ENCODE measurements at places on chromosomes 2 and 18.

DNA sequence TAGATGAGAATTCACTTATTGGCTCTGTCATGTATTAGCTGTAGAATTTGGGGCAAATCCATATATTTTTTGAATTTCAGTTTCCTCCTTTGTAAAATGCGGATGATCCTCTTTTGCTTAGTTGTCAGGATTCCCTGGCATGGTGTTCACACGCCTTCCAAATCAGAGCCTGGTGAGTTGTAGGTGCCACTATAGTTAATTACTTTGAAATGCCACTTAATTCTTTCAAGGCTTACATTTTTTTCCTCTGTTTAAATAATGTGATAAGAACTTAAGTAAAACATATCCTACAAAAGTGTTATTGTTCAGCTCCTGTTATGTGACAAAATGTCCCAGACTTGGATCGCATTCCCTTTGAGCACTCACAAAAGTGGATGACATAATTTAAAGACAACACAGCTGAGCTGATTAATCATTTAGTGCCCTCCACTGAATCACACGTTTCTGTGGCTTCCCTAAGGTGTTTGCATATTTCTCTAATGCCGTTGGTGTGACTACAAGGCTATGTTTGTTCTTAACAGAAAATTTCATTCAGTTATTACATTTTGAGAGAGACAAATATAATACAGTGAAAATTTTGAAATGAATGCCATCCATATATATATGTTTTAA is 471.2 kb upstream of the CHST9 start:
- DNase-seq: no peak

DNA sequence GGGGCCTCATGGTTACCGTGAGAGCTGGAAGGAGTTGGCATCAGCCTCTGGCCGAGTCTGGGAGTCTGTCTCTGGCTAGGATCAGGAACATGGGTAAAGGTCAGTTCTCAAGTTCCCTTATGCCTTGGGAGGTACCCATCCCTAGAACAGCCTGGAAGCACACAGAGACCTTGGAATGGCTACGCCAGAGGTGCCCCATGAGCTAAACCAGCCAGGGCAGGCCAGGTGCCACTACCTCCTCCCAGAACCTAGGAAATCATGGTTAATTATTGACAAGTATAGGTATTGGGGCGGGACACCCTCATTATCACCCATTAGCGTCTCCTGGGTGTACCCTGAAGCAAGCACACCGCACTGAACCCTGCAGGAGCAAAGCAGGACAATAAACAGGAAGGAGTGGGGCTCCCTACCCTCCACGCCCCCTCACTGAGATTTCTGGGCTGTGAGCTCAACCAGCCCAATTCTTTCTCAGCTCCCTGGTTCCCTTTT is 3.0 kb upstream of the ASPRV1 start:
- DNase-seq: no peak

GRCh38 chr2:182715121-182715891 is 751 bp upstream of the DNAJC10 start:
- no peak for DNase-seq

DNA sequence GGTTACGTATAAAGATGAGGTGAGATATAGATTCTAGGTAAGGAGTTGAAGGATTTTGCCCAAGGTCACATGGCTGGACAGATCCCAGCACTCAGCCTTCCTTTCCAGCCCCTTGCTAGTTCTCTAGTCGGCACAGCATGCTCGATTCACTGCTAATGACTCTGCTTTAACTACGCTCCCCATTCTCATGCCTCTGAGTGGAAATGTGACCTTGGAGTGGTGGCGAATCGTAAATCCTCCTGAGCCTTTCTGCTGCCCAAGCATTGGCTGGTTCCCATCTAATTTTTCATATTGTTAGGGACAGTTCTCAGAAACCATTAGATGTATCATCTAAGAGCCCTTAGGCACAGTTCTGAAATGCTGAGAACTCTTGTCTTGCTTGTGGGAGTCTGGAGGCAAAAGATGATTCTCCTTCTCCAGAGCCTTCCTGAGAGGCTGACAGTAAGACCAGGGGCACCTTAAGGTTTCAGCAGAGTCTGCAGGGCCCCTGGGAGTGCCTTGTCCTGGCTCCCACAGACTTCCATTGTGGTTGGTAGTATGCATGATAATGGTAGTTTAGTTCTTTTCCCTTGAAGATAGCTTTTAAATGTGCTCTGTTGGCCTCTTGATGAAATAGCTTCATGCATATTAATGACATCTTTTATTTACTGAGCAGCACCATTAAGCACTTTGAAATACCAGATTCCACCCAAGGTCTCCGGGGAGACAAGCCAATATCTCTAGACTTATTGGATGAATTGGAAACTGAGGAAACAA is 377.8 kb upstream of the SLC14A2 start:
- DNase-seq: no peak

DNA sequence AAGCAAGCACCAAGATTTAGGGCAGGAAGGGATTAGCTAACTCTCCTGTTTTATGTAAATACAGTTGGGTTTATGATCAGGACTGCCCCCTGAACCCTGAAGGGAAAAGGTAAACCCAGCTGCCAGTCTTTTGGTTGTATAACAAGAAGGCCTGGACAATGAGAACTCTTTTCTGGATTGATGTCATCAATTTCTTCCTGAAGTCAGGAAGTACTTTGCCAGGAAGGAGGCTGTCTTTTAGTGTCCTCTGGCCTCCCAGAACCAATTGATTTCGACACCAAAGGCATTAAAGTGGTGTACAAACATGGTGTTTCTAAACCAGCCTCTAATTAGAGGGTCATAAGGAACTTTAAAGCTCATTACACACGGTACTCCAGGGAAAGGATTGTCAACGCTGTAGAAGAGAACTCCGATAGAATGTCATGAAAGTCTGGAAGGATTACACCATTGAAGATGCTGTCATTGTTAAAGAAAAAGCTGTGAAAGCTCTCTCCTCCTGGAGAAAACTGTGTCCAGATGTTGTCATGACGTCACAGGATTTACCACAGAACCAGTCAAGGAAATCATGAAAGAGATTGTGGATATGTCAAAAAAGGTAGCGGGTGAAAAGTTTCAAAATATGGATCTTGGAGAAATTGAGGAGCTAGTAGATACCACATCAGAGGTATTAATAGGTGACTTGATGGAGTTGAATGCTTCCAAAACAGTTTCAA is 78.8 kb downstream of the ANKRD12 start:
- no peak for DNase-seq

DNA sequence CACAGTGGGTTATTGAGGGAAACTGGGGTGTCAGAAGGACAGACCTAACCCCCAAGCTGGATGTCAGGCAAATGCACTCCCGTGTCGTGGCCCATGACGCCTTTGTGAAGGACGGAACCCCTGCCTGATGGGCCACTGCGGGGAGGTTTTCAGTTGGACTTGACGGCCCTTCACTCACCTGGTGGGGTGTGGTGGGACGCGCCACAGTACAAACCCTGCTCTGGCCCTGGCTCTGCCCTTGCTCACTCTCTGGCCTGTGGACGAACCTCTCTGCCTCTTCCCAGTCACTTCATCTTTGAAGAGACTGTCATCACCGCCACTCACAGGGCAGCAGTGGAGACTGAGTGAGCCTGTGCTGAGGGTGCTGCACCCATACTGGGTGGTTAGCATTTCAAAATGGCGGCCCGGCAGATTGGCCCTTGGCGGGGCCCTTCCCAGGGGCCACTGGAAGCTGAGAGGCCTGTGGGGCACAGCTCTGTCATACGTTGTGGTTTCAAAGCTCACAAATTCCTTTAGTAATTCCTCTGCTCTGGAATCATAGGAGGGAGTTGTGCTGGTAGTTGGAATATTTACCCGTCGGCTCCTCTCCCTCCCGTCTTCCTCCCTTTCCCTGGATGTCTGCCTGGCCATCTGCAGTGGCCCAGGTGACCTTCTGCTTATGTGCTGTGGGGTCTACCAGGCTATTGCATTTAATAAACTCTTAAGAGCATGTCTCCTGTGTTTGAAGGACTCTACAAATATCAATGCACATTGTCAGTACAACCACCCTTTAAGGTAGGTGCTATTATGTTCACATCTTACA is 200.6 kb downstream of the CTIF start:
- DNase-seq: no peak

DNA sequence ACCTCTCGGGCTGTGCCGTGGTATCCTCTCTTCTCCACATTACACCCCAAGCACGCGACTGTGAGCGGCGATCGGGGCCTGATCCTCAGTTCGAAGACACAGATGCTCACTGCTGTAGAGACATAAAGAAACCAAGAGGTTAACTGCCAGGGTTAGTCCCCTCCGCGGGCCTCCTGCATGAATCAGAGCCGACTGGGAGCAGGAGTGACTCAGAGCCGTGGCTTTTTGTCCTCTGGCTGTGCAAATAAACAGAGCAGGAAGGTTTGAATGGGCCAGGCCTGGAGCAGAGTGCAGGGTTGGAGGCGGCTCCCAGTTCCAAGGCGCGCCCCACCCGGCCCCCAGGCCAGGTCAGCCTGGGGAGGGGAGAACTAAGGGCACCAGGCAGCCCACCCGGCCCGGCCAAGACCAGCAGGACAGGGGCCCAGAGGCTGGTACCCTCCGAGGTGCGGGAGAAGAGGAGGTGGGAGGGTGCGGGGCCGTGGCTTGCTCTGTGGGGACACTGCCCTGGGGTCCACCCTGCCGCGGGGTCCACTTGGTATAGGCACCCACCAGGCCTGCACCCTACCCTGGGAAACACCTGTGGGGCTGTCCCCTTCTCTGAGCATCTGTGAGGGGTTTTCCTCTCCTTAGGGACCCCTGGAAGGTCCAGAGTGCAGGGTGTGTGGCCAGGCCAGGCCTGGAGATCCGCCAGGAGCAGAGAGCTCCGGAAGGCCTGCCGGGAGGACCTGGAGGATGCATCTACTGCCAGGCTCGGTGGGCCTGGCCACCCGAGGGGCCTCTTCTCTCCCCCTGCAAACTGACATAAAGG is 16.5 kb downstream of the TWIST2 start:
- DNase-seq: no peak

DNA sequence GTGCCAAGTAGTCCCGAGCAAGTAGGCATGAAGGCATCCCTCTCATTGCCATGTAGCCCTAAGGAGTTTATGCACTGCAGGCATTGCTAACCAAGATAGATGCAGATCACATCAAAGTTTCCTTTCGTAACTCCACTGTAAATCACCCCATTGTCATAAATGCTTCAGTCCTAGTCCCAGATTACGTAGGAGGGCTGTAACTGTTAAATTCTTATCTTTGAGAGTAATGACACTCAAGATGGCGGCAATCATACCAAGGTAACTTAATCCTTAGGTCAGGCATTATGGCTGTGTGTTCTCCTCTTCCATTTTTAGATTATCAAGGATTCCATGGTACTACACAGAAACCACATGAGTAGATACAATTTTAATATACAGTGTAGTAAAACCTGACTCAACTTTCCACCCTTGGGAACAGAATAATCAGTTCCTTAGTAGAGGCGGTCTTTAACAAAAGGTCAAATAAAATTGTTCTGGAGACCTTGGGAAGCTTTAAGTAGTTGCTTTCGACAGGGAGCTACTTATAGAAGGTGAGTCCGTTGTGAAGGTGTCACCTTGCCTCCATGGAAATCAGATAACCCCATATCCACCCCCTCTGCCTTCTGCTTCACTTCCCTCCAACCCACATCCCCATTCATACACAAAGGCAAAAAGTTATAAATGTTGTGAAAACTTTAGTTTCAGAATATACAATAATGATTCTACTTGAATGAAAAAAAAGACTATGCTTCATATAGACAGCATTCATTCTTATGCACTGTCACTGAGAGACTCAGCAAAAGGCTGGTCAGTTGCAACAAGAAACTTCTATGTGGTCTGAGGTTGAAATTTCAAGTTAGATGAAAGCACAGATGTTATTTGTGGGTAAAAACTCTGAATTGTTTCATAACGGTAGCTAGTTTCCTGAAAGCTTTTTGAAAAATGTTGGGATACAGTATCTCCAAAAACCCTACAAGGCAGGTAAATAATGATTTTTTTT is 64.8 kb upstream of the GALNT5 start:
- DNase-seq: no peak

DNA sequence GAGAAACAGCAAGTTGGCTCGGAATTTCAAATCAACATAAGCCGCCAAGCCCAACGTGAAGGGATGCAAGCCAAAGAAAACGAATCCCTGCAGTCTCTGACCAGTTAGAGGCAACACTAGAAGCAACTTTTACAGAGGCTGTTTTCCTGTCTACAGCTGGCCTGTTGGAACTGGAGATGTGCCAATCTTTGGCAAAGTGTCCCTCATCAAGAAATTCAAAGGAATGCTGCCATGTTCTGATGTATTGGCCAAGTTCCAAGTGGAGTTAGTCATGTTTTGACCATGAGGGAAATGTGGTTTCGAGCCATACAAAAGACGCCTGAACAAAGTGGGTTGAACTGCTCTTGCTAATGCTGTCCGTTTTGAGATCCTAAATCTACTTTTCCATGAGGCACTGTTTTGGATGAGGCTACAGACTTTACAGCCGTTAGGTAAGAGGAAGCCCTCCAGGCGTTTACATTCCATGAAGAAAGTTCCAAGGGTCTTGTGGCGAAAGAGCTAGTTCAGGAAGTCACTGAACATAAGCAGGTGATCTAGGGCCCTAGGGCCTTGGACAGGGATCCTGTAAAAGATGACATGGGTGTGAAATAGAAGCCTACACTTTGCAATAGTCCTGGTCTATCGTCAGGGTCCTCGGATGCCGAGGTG is 140.7 kb upstream of the PXDN start:
- no peak for DNase-seq

- no peak for DNase-seq
These were observed 114.4 kb upstream of the CHRNA1 start for GRCh38 chr2:174878537-174879147.

- no peak for DNase-seq
These were observed 10.9 kb downstream of the RNF125 start for GRCh38 chr18:32029558-32029957.

DNA sequence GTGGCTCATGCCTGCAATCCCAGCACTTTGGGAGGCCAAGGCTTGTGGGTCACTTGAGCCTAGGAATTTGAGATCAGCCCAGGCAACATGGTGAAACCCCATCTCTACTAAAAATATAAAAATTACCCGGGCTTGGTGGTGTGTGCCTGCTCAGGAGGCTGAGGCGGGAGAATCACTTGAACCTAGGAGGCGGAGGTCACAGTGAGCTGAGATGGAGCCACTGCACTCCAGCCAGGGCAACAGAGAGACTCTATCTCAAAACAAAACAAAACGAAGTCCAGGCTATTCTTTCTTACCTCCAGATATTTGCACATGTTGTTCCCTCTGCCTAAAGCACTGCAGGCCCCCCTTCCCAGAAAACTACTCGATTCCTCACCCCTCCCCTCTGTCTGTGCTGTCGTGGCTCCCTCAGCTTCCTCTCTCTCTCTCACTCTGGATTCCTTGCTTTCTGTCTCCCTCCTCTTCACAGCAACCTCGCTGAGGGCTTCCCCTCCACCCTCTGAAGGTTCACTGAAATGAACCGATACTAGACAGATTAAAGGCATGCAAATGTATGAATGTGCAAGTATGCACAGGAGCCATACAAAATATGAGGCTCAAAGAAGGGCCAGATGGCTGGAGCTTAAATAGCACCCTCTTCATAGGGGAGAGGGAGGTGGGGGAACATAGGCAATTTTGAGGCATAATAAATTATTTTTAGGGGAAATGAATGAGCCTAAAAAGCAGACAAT is 18.5 kb downstream of the TMEM177 start:
- DNase-seq: no peak

DNA sequence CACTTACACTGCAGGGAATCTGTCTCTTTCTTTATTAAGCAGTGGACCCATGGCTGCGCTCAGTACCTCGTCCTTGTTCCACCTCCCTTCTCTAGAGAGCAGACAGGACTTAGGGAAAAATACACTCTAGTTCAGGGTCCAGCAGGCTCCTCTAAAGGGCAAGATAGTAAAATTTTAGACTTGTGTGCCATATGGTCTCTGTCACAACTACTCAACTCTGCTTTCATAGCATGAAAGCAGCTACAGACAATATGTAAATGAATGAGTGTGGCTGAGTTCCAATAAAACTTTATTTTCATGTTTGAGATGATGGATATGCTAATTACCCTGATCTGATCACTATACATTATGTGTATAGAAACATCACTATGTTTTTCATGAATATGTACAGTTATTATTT is 163.1 kb downstream of the BABAM2 start:
- DNase-seq: no peak

All from central memory CD4-positive, alpha-beta T cell (primary cell).